Mesendoderm (in vitro differentiated cells): ENCODE measurements at places on chromosomes 3 and 15.
A peak's percentile ranks its signal among the peaks of the same experiment; 100 is the strongest.

DNA sequence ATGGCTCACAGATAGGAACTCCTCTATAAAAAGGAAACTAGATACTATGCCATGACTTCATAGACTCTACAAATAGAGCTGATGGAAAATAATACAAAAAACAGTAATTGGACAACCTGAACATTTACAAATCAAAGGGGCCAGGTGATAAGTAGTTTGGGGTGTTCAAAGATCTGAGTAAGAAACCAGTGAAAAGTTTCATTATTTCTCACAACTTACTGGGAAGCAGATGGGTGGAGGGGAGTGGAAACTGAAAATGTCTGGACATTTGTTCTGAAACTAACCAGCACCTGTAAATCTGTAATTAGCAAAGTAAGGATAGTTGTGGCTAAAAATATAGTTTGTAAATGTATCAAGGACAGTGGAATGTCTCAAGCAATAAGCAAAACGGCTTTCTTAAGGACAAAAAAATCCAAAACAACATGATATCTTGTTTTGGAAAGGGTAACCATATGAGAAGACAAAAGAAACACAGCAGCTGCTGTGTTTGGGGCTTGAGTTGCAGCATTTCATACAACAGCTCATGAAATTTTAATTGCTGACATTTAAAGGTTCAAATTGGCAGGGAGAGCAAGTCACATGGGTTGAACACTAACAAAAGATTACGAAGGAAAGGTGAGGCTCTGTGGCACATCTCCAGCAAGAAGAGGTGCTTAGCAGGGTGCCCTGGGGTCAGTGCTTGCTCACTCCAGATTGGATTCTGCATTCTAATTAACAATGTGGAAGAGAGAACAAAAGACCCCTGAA is 26.8 kb upstream of the THBS1 start:
- DNase-seq: no peak

DNA sequence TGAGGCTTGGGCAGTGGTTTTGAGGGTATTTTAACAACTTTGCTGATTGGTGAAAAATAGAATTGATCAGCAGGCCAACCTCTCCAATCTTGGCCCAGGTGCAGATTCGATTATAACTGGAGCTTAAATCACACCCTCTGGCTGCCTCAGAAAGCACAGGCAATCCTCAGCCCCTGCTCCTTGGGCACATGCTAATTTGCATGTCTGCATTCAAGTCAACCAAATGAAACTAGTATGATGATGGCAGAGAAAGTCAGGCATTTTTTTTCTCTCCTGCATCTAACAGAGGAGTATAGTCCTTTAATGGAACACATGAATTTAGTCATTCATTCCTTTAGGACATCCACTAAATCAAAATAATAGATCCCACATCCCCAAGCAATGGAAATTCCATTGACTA is 16.8 kb upstream of the NMNAT3 start:
- DNase-seq: no peak

- DNase-seq: no peak
Measured at GRCh38 chr3:152695840-152696239, 139.1 kb upstream of the P2RY1 start.

GRCh38 chr3:126064627-126065258 is 19.2 kb downstream of the SLC41A3 start:
- DNase-seq: no peak

DNA sequence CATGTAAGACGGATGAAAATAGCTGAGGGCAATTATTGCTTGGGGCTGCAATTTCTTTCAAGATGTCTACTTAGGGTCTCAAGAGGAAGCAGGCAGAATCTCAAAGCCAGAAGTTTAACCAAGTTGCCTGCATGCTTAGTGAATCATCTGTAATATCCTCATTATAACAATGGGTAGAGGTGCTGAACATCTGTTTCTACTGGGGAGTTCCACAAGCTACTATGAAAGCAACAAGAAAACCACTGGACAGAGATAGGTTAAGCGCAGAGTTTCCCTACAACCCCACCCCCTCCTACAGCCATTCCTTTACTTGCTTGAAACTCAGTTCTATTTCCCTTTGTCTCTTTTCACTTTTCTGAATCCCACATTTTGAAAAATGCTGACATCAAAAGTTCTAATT is 759.4 kb upstream of the GBE1 start:
- DNase-seq: no peak

DNA sequence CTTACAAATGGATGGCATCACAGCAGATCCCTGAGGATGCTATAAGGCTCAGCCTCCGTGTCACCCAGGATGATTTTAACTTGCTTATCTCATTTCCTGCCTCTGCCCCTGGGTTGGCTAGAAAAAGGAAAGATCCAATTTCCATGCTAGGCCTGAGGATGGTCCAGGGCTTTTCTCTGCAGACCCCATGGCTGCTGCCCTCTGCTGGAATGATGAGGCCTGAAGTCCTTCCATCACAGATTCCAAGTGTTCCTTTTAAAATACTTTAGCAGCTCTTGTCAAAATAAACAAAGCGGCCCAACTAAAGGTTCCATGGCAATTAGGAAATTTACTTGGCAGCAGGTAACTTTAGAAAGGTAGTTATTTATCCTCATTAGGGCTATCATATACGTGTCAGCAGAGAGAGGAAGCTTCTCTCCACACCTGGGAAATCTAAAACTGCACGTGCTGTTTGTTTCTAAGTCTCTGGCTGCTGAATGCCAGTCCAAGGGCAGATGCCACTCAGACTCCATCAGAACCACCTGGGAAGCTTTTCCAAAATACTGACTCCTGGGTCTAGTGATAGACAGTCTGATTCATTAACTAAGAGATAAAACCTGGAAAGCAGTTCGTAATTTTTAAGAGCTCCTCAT is 401.9 kb upstream of the IL12A start:
- peak; percentile 89 for DNase-seq

DNA sequence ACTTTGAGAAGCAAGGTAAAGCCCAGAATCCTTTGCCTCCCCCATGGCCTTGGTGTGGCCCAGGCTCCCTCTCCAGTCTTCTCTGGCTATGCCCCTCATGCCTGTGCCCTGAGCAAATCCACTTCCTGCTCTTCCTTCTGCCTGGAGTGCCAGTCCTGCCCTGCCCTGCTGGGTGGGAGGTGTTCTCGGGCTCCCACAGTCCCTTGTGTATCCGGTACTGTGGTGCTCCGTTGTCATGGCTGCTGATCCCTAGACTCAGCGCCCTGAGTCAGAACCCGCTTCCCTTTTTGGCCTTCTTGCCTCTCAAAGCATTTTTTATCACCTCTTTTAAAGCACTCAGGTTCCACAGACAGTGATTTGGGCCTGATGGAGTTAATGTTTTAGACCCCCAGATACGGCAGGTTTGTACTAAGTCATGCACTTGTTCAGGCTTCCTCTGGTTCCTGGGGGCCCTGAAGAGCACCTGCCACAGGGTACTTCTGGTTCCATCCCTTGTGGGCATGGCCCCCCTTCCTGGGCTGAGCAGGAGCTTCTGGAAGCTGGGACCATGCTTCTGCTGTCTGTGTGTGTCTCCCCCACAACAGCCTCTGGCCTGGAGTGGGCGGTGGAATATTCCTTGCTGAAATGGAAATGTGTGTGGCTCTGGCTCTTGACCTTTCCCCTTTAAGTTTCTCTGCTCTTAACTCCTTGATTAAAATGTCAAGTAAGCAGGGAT is 29.6 kb upstream of the ADAMTS7 start:
- DNase-seq: peak; percentile 32

DNA sequence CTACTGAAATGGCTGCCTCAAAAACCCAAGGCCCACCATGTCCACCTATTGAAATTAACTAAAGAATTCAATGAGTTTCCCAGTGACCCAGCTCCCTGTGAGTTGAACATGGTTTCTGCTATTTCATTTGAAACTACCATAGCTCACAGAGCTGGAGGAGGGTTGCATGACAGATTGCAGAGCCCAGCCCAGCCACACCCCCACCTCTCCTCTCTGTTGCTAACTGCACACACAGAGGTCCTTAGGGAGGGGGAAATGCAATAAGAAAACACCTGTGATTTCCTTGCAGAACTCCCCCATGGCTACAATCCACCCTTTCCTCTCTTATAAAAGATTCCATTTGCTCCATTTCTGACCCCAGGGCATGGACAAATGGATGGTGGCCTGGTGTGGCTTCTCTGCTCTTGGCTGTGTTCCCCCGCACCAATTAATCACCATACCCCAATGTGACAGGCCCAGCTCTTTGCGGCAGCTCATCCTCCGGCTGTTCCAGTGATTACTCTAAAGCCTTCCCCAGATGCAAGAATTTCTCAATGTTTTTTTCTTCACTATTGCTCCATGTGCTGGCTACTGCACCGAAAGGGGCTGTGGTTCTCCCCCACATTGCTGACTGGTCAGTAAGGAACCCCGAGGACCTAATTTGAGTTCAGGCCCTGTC is 208.4 kb upstream of the KBTBD8 start:
- DNase-seq: no peak

DNA sequence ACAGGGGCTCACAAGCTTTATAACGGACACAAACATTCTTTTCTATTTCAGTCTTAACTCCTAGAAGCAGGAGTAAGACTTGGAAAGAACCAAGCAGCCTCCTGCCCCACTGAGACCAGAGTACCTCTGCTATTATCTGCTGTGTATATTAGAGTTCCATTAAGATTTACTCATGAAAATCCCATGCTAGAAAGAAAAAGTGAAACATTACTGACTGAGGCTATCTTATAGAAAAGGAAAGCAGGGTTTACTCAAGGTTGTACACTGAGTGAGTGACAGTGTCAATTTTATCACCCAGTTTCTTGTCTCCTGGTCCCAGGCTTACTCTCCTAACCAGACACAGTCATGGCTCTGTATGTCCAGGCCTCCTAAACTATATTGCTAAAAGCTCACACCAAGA is 97.9 kb upstream of the SOX2 start:
- DNase-seq: no peak

DNA sequence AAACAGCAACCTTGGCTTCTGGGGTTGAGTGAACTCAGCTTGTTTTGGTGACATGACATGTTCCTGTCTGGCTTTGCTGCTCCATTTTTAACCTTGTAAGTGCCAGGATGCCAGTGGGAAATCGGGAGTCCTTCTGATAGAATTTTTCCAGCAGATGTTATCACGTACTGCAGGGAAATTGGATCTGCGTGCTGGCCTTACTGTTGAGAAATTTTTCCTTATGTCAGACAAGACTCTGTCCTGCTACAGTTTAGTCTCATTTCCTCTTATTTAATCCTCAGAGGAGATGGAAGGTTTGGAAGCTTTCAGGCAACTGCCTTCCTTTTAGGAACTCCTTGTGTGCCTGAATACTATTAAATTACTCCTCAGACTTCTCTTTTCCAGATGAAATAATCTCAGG is 80.6 kb downstream of the PGPEP1L start:
- DNase-seq: no peak

GRCh38 chr3:50172626-50173220 is 17.6 kb downstream of the SEMA3F start:
- DNase-seq: no peak

GRCh38 chr3:127747751-127748521 is 74.4 kb downstream of the MGLL start:
- peak; percentile 13 for DNase-seq

DNA sequence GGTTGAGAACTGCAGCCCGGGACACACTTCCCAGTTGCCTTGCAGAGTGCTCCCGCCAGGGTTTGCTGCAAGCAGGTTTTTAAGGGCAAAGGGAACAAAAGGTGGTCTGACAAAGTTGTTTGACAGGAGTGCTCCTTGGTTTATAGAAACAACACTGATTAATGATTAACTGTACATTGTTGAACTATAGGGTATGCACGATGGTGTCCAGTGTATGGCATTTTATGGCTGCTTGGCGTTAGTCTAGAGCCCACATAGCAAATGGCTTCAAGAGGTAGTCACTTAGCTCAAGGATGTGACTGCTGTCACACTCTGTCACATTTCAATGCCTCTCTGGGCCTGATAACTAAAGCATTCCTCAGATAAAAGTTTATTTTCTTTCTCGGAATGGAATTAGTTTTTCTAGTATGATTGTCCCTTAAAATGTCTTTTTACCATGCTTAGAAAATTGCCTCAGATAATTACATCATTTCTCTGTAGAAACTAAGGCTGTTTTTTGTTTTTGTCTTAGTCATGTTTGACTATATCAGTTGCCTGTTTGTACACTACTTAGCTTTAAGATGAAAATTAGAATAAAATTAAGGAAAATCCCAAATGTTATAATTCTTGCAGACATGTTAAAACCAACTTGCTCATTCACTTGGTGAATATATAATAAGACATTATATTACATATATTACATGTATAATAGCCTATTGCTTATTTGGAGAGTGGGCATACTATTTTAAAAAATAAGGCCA is 61.3 kb upstream of the GATM start:
- no peak for DNase-seq

DNA sequence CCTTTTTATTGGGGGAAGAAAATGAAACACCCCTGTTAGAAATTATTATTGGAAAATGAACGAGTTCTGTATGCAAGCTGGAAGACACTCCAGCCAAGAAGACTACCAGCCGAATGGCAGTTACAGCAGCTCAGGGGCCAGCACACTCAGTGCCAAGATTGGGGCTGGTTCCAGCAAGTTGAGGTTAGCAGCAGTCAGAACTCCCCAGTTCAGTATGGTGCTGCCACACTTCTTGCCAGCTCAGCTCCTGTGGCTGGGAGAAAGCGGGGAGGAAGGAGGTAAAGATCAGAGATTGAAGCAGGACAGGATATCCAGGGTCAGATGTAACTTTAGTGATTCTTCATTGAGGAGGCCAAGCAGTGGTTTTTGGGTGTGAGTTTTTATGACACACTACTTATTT is 280.2 kb upstream of the NR2E3 start:
- no peak for DNase-seq

- DNase-seq: peak; percentile 4
Measured at GRCh38 chr3:149145356-149145755, 15.9 kb downstream of the HPS3 start.

DNA sequence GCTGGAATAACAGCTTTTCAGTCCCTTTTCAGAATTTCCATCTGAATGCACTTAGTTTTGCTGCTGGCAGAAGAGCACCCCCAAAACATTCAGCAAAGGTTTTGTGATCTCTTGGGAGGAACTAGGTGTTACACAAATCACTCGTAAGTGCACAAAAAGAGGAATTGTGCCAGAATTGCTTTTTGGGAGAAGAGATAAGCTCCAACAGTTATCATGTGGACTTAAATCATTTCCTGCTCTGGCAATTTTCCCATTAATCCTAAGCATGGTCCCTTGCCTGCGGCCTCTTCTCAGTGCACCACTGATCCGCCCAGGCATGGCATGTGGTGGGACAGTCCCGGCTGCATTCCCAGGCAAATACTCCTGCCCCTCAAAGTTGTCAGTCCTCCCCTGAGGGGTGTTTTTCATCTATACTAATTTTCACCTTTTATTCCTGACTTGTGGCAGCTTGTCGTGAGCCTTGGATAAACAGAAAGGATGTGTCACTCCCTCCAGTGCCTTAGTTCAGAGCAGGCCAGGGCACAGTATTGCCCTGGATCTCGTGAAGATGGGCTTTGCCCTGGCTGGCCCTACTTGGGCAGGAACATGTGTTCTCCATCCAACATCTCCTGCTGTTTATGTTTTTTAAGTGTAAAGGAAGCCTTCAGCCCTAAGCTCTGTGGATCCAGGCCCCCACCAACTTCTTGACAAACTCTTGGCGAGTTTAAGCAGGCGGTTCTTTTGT is 44.6 kb upstream of the VILL start:
- peak; percentile 69 for DNase-seq
